ENCODE measurements at places on chromosomes 1 and 21.

DNA sequence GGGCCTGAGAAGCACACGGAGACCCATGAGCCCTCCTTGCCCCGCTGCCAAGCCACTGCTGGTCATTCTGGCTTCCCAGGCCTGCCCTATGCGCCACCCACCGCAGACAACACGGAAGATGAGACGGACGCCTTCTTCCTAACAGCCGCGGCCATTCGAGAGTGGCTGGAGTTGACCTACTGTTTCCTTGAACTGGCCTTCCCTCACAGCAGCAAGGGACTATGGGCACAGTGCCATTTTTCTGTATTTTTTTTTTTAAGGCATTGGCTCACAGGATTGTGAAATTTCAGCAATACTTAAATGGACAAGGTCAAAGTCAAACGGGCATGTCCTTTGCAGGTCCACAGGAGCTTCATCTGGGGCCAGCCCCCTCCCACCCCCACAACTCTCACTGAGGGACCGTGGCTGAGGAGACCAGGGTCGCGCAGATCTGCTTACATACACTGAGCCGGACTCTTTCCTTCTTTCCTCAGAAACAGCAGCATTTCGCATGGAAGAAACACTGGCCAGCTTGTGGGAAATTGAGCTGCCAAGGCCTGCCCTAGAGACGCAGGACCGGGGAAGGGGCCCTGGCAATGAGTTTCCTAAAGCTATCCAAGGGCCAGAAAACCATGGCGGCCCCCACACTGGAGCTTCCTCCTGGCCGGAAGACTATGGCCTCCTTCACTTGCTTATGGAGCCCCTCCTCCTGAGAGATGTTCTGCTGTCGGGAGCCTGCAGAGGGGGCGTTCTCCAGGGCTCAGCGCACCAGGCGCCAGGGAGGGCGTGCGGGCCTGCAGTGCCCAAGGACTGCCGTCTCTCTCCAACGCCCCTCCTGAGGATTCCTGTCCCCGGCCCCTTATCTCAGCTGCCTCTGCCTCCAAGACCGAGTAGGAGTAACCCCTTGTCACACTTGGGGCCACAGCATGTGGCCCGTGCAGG is 98.9 kb downstream of the PGBD5 start:
- no peak for DNase-seq

GRCh38 chr1:62476525-62477219 is 39.8 kb downstream of the USP1 start:
- DNase-seq, result no peak

DNA sequence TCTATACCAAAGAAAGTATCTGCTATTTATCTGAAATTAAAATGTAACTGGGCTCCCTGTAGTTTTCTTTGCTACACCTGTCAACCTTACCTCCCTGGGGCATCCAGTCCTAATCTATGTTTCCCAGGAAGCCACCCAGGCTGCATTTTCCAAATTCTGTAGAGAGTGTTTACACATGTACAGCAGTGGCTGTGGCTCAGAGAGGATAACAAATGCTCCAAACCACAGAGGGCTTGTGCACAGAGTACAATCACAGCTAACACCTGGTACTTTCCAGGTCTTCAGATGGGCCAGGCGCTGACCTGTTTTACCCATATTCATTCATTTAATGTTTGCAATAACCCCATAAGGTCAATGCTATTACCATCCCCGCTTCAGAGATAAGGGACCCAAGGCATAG is 146.5 kb upstream of the TNR start:
- no peak for DNase-seq

DNA sequence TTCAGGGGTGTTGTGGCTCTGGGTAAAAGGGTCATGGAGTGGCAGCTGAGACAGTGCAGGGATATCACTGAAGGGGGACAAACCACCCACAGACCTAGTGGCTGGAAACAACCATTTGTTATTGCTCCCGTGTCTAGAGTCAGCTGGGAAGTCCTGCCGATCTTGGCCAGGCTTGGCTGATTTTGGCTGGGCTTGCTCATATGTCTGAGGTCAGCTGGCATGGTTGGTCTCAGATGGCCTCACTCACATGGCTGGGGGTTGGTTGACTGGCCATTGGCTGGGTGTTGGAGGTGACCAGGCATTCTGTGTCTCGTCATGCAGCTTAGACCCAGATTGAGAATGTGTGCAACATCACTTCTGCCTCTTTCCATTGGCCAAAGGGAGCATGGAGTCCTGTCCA is 203.8 kb upstream of the POU3F1 start:
- no peak for DNase-seq

- no peak for DNase-seq
These were observed 82.5 kb downstream of the PRDM16 start for GRCh38 chr1:3151456-3151855.

GRCh38 chr1:69305621-69306020 is 262.1 kb upstream of the LRRC7 start:
- DNase-seq, result no peak
